ENCODE measurements at places on chromosomes 2 and 18.

GRCh38 chr2:209368914-209369313 lies 54.9 kb upstream of the MAP2 start:
- DNase-seq: peak; percentile 86

- DNase-seq: no peak
Measured at GRCh38 chr2:152376968-152377367, 42.0 kb downstream of the FMNL2 start.

DNA sequence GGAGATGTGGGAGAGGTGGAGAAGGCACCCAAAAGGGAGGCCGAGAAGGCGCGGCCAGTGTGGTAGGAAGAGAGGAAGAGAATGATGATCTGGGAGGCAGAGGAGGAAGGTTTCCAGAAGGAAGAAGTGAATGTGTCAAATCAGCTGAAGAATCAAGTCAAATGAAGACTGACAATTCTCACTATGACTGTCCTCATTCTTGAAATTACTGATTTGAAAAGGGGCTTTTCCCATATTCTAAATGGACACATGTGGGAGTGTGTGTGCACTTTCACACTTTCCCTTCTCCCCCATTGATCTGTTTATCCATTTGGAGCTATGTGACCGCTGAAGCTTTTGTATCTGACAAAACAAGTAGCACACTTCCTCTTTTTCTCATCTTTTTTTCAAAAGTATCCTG lies 6.1 kb downstream of the AFF3 start:
- DNase-seq: no peak

DNA sequence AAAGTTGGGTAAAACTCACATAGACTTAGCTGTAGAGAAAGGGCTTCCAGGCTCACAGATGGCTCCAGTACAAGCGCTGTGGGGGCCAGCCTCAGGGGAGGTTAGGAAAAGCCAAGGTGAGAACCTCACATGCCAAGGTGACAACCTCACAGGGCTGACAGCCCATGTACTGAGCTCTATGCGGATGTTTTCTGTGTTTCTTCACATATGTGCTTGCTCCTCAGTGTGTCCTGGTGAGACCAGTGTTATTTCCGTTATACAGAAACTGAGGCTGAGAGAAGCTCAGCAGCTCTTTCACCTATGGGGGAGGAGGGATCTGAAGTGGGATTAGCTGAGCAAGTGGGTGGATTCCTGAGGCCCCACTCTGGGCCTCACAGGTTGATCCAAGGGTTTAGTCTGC lies 67.3 kb downstream of the INPP4A start:
- DNase-seq: no peak

DNA sequence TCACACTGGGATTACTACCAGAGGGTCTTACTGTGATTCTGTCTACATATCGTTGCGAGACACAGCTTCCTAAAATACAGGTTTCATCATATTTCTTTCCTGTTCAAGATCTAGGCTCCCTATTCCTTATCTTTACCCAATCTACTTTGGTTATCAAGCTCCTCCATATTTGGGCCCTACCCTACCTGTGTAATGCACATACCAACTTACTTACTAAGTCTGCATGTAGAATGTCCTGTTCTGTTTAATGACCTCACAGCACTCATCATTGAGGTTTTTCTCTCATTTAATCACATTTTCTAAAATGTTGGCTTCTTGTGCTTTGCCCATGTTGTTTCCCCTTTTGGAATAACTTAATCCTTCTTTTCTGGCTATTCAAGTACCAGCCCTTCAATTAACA lies 551.1 kb downstream of the ZEB2 start:
- no peak for DNase-seq

DNA sequence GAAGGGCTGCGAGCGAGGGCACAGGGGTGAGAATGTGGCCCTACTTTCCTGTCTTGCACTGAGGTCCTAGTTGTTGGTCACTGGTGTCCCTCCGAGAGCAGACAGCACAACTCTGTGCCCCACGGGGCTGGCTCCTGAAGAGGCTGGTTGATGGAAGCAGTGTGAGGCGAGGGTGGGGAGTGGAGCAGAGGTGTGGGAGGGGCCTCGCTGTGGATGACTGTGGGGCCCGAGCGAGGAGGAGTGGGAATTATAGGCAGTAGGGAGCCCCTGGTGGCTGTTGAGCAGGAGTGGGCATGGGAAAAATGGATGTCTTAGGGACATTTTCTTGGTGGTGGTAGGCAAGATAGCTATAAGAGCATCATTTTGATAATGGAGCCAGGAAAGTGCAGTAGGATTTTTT lies 660.5 kb upstream of the HS6ST1 start:
- no peak for DNase-seq

GRCh38 chr2:108591163-108591562 lies 56.9 kb downstream of the LIMS1 start:
- no peak for DNase-seq

DNA sequence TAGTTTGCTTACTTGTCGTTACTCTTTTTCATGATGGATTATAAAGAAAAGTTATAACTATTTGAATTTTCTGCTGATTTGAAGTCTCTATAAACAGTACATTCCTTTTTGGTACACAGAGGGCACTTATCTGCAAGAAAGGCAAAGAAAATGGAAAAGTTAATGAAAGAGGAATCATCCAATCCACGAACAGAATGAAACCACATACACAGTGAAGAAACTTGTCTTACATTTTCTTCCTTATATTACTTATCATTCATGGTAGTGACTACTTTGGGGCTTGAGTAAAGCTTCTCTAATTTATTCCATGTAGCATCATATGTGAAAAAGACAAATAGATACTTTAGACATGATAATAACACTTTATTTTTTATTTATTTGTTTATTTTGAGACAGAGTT lies 14.8 kb upstream of the ACTR3 start:
- DNase-seq: no peak

DNA sequence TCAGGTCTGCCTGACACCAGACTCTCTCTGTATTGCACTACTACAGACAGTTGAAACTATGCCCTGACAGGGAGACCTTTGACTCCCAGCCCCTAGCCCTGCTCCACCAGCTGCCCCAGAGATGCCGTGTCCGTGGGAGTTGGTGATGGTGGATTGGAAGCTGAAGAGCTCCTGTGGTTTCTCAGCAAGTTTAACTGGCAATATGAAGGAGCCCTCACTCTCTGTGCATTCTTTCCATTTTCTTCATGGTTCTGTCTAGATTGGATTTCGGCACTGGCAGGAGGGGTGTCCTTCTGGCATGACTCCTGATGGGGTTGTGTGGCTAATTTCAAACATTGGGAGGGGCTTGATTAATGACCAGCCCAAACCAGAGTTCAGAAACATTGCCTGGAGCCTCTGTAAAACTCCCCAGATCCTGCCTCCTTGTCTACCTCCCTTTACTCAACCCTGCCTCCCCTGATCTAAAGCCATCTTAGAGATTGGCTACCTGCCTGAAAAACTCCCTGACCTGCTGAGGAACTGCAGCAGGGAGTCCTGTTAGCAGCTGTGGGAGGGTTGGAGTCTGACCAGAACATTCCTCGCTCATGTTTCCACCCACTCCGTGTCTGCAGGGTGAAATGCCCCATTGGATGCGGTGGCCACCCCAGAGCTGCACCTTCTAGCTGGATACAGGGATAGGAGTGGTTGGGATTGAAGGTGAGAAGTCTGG lies 206.9 kb upstream of the SPRED2 start:
- DNase-seq: peak; percentile 67

- DNase-seq: peak; percentile 39
Measured at GRCh38 chr2:104412384-104412783, 441.5 kb upstream of the POU3F3 start.

GRCh38 chr2:169590804-169591203 lies 6.7 kb downstream of the PPIG start:
- DNase-seq: no peak

- no peak for DNase-seq
Measured at GRCh38 chr2:219998107-219998506, 370.7 kb downstream of the SLC4A3 start.

GRCh38 chr2:219174146-219174545 lies 2.6 kb downstream of the CNPPD1 start:
- DNase-seq: no peak
